ENCODE measurements at places on chromosomes 7 and 10. TPM values are rescaled to one million over a fixed set of nuclear protein-coding genes. Genes with fewer than 3 reads are reported as not detected.

RARRES2 gene
- not detected for total RNA-seq

FKBP6 gene
- not detected for total RNA-seq

SPAM1 gene
- total RNA-seq, result not detected

OR2A5 gene
- not detected for total RNA-seq

SRRT gene
- total RNA-seq, result 260 TPM

SUGCT gene
- total RNA-seq, result 1.2 TPM

BMPER gene
- total RNA-seq, result not detected

ELOVL3 gene
- total RNA-seq, result 0.14 TPM

PTN gene
- total RNA-seq, result not detected

JAZF1 gene
- 6.9 TPM for total RNA-seq

GPR85 gene
- total RNA-seq, result not detected

TAS2R41 gene
- not detected for total RNA-seq

POLR2J gene
- 32.6 TPM for total RNA-seq

GRCh38 chr10:48655411-48656240 is 29.0 kb upstream of the WDFY4 start:
- peak; percentile 35 for DNase-seq

DNA sequence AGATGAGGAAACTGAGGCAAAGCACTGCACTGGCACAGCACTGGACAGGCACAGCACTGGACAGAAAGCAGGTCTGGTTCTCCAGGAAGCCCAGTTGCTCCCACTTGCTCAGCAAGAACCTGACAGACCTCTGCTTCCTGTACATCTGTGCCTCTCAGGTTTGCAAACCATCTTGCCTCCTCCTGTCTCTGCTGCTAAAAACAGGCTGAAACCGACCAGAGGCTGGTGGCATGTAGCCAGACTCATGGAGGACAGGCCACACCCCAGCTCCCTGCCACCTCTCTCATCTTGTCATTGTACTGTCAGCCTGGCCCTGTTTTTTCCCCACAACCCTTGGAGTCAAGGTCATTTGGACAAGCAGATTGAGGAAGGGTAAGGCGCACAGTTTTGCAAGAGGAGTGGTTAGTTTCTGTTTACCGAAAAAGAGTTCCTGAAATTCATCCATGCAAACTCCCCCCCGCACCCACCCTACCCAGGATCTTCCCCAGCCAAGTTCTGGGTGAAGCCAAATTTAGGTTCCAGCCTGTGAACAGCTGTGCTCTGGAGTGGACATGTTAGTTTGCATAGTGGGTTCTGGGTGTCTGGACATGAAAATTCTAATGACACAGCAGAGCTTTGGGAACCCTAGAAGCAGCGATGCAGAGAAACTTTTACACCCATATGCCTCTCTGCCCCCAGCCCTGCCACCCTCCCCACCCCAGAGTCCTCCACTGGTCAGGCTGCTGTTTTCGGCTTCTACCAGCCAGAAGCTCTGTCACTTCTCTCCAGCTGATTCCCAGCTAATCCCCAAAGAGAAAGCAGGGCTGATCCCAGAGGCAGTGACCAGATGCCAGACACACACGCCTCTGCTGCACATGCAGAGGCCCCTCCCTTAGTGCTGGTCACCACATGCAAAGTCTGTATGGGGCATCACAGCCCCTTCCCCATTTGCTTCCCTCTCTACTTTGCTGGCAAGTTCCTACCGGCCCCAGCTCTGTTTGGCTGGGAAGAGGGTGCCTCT is 8.5 kb upstream of the C10orf105 start:
- DNase-seq, result peak; percentile 86

DNA sequence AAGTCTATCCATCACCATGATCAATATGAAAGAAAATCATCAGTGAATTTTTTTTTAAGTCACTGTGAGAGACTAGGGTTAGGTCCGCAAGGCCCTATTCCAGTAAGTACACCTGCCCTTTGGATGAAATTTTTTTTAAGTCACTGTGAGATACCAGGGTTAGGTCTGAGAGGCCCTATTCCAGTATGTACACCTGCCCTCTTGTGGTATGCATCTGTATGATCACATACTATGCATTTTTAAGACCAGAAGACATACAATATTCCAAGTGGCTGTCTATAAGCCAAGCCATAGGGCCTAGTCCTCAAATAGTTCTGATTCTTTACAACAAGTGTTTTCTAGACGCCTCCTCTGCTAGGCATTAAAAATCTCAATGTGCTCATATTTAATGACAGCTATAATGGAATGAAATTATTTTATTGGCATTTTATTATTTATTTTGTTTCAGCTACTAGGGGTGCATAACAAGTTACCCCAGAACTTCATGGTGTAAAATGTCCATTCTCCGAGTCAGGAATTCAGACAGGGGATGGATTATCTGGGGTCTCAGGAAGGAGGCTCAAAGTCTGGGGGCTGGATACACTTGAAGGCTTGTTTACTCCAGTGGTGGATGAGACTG is 53.1 kb downstream of the TEX36 start:
- no peak for DNase-seq

DNA sequence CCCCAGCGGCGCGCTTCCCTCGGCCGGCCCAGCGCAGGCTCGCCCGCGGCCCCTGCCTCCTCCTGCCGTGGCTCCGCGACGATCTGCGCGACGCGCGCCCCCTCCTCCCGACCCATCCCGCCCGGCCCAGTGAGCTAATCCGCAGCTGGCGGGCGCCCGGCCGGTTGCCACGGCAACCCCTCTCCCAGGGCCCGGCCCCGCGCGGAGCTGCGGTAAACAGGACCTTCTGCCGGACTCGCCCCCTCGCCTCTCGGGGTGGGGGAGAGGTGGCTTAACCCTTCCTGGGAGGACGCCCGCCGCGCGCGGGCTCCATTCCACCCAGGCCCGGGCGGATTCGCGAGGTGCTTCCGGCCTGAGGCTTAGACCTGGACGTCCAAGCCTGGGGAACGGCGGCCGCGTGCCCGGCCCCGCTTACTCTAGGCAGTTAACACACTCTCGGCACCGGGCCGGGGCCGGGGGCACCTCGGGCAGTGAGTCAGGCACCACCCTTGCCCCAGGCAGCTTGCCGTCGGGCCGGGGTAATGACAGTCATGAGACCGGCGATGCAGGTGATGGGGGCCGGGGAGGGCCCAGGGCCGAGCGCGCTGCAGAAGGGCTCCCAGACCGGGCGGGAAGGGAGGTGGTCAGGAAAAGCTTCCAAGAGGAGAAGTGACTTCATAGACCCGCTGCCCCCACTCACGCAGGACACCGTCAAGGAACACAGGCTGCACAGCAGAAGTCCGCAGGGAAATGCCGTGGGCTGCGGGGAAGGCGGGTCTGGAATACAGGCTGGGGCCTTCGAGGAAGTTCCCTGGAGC is at the start of gene DENND2A:
DENND2A (minus strand) TSS at position 87 of the 797 bp plus-strand sequence. CDS start 38,416 bp downstream, outside the sequence.
- DNase-seq, result peak; percentile 30

DNA sequence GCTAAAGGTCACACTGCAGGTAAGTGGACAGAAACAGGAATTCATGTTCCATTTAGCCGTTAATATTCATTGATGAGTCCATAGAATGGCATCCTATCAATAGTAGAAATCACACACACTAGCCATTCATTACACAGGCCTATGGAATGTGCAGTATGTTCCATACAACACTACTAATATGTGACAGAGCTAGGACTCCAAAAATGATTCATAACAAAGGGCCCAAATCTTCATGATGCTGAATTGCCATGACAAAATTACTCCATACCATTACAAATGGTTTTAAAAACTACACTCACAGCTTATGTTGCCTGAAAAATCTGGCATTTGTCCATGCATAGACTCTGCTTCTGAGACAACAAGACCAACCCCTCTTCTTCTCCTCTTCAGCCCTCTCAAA is 549.1 kb downstream of the XPNPEP1 start:
- DNase-seq, result no peak

GRCh38 chr10:110609605-110610004 is 34.5 kb upstream of the RBM20 start:
- no peak for DNase-seq

- no peak for DNase-seq
These were observed 75.9 kb downstream of the LMBR1 start for GRCh38 chr7:156816943-156817572.

DNA sequence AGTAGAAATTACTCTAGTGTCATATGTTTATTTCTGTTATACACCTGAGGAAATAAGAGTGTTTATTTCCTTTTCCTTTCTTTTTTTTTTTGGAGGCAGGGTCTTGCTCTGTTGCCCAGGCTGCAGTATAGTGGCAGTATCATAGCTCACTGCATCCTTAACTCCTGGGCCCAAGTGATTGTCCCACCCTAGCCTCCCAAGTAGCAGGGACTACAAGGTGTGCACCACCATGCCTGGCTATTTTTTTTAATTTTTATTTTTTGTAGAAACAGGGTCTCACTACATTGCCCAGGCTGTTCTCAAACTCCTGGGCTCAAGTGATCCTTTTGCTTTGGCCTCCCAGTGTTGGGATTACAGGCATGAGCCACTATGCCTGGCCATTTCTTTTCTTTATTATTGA is 37.8 kb downstream of the TBC1D12 start:
- DNase-seq, result no peak

DNA sequence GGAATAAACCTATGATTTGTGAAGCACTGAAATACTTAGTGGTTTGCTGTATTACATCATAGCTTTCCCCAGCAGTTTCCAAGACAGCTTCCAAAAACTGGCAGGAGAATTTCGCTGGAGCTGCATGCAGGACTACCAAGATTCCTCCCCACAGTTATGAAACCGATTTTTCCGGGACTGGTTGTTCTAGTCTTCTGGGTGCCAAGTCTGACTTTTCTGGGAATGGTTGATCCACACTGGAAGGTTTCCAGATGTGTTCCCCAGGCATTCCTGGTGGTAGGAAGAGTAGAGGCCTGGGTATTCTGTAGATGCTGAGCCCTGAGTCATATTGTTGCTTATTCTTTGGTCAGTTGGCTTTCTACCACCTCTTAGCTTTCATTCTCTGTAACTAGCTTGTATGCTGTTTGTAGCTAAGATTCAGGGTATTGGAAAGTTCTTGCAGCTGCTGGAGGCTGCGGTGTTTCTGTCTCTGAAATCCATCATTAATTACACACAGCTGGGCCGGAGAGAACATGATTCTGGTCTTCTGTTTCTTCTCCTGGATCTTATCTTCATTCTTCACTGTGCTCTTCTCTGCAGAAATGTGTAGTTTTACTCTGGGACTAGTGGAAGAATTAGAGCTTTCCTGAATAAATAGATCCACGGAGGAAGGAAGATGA is 6.3 kb downstream of the ABCC2 start:
- no peak for DNase-seq

DNA sequence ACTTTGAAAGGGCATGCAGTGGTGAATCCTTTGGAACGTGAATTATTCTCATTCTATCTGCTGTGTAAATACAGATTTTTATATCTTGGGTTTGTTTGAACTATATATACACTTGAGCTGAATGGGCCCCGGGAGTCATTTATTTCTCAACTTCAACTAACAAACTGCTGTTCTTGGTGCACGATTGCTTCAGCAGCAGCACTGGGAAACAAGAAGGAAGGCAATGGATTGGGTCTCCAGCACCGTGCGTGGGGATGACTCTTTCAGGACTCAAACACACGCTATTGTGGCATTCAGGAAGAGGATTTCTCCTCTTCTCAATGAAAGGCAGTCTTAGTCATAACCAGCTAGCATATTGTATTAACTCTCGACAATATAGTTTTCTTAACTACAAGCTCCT is 226.0 kb upstream of the NFE2L3 start:
- DNase-seq, result no peak

GRCh38 chr7:7491044-7491443 is 44.6 kb downstream of the COL28A1 start:
- no peak for DNase-seq

- DNase-seq, result no peak
These were observed 37.2 kb upstream of the ZNF107 start for GRCh38 chr7:64628721-64629120.

DNA sequence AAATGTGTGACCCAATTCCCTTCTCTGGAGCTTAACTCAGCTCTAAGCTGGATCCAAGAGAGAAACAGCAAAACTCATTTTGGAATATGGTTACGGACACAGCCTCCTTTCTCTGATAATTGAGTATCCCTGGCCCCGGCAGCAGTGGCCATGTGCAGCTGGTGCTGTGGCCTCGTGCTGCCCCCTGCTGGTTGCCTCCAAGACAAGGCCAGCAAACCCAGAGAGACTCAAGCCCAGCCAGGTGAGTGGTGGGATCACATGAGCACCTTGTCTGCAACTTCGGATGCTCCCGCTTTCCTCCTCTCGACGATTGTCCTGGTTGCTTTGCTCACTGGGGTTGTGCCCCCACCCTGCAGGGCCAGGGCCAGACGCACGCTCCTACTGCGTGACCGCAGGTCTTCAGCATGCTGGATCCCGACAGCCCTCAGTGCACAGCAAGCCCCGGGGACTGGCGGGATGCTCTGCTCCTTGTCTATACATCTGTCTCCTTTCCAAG is 19.4 kb downstream of the SFTPD start:
- DNase-seq, result peak; percentile 91

DNA sequence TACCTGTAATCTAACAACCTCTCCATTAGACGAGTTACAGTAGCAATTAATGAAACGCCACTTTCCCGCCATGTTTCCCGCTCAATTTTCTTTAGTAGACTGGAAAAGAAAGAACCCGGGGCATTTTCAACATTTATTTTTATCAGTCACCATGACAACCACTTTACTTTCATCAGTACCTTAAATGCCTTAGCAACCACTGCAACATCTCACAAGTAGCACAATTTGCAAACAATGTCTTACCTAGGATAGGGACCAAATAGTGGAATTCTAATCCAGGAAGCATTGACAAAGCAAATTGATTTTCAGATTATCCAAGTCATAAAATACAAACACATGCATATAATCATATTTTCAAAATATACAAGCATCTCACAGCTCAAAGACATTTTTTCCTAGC is 221.6 kb upstream of the IMMP2L start:
- DNase-seq, result no peak

- no peak for DNase-seq
These were observed 201.6 kb downstream of the SH2D4B start for GRCh38 chr10:80739328-80739727.

GRCh38 chr10:31888442-31888841 is 40.2 kb downstream of the ARHGAP12 start:
- DNase-seq, result no peak

DNA sequence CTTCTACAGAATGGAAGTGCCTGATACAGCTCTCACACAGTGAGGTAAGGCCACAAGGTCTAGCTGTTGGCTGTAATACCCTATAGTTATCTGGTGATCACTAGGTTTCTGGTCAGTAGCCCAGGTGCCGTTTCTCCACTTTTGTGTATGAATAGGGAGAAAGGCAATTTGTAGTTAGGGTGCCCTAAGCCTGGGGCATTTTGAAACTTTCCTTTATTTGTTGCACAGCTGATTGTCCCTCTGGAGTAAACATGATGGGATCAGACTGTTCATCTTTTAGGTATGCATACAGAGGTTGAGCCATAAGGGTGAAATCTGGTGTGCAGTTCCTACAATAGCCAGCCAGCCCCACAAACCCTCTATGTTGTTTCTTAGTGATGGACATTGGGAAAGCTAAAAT is 112.4 kb downstream of the ANKRD26 start:
- no peak for DNase-seq

GRCh38 chr7:32427769-32428291 is 62.4 kb downstream of the LSM5 start:
- DNase-seq, result peak; percentile 87

DNA sequence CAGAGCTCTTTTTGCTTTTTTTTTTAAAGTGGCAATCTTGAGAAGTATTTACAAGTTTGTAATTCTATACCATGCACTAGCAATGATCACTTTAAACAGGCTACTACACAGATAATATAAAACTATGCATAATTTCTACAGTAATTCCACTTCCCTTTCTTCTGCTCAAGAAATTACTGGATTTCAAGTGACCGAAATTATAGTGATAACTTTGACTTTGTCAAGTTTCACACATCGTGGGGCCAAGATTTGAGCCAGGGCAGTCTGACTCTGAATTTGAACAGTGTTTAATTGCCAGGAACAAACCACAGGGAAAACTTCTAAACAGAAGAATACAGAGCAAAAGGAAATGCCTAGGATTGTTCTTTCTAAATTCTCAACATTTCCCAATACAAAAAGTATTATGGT is 288.3 kb upstream of the MKLN1 start:
- no peak for DNase-seq

Data from activated CD4-positive, alpha-beta T cell treated with anti-CD3 and anti-CD28 coated beads for 36 hours (primary cell).